Body of pancreas (tissue), 4 donors: ENCODE measurements at places on chromosomes 2 and 18.

GRCh38 chr2:111171337-111171930 is 50.7 kb downstream of the BCL2L11 start:
- DNase-seq, result no peak

GRCh38 chr2:237042101-237042500 is 43.6 kb upstream of the COPS8 start:
- DNase-seq, result no peak

- DNase-seq, result no peak
These were observed 9.5 kb upstream of the KLHL29 start for GRCh38 chr2:23375448-23375847.

DNA sequence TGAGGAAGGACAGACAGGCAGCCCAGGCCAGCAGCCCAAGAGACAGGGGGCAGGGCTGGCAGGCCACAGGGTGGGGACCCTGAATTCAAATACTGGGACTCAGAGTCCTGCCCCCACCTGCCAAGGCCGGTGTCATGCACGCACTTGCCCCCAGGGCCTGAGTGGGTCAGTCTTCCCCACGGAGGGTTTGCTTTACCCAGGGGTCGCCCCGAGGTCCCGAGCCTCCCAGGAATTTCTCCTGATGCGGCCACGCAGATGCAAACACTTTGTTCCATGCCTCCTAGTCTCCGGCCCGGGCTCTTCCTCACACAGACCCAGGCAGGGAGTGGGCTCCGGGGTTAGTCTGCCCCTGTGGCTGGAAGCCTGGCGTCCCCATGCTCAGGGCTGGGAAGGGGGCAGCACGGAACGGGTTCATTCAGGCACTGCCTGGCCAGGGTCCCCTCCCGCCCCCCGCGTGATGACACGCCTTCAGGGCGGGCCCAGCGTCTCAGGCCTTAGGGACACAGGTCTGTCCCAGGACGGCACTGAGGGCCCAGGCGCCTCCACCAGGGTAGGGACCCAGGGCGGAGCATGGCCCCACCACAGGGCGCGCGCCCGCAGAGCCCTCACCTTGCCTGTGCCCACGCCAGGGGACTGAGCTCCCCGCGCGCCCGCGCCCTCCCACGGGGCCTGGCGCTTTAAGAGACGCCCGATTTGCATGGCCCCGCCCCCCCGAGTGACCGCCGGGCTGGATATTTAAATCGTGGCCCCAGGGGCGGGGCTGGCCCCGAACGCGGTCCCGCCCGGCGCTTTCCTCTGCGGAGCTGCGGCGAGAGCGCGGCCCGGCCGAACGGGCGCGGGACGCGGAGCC is at the start of gene SNED1:
Gene SNED1, plus strand, starts transcription at position 763 of the 850 bp plus-strand sequence. CDS start 220 bp downstream, outside the sequence.
- DNase-seq, result peak; percentile 91

DNA sequence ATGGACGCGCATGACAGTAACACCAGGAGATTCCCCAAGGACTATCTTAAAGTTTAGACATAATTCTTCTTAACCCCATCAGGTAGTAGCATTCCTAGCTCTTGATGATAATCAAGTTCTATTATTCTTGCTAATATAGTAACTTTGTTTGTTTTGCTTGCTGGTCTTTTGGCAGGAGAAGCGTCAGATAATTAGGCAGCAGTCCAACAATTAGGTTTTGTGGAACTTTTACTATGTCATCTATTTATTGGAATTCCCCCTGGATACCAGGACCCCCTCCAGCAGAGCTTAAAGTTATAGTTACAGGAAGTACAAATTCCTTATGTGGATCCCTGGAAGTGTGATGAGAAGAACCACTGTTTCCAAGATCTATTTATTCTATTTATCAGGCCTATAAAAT is 1138.0 kb upstream of the FAM98A start:
- DNase-seq, result no peak

GRCh38 chr2:150491430-150491829 is 4.0 kb upstream of the RND3 start:
- DNase-seq, result no peak

DNA sequence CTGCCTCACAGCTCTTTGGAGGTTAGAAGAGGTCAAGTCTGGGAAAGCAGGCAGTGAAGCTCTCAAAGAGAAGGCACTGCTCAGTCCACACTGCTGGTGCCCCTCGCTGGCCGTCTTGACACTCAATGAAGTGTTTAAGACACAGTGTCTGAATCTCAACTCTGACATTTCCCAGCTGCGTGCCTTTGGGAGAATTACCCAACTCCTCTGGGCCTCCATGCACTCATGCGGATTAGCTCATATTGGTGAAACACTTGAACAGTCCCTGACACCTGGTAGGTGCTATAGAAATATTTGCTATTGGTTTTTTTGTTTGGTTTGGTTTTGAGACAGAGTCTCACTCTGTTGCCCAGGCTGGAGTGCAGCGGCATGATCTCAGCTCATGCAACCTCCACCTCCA is 281.0 kb downstream of the SRBD1 start:
- DNase-seq, result no peak

- DNase-seq, result no peak
These were observed 215.7 kb downstream of the TMEM182 start for GRCh38 chr2:102977426-102978090.

GRCh38 chr18:13615432-13615861 is 110.9 kb downstream of the FAM210A start:
- DNase-seq, result no peak

GRCh38 chr18:4193086-4193485 is 262.0 kb downstream of the DLGAP1 start:
- no peak for DNase-seq

GRCh38 chr2:127950264-127950663 is 64.5 kb upstream of the AMMECR1L start:
- no peak for DNase-seq

- no peak for DNase-seq
These were observed 187.0 kb downstream of the MREG start for GRCh38 chr2:215826376-215826775.

GRCh38 chr2:181203916-181204315 is 223.5 kb downstream of the UBE2E3 start:
- DNase-seq, result no peak

DNA sequence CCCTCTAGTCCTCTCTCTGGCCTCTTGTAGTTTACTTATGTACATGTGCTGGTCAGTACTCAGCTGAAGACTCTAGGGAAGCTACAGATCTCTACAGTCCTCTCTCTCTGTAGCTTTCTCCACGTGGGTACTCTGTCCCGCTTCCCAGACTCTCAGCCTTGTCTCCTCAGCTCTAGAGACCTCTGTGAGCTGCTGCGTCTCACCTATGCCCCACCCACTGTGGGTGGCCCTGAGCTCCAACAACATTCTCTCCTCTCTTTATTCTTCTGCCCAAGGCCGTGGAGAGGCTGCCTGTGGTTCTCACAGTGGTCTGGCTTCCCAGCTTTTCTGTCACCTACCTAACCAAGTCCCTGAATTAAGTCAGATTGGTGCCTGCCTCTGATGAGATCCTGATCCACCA is 33.4 kb downstream of the MFSD6 start:
- no peak for DNase-seq

- DNase-seq, result no peak
These were observed 384.6 kb downstream of the NRXN1 start for GRCh38 chr2:50647381-50647780.

GRCh38 chr18:73724958-73725357 is 422.7 kb downstream of the FBXO15 start:
- no peak for DNase-seq

DNA sequence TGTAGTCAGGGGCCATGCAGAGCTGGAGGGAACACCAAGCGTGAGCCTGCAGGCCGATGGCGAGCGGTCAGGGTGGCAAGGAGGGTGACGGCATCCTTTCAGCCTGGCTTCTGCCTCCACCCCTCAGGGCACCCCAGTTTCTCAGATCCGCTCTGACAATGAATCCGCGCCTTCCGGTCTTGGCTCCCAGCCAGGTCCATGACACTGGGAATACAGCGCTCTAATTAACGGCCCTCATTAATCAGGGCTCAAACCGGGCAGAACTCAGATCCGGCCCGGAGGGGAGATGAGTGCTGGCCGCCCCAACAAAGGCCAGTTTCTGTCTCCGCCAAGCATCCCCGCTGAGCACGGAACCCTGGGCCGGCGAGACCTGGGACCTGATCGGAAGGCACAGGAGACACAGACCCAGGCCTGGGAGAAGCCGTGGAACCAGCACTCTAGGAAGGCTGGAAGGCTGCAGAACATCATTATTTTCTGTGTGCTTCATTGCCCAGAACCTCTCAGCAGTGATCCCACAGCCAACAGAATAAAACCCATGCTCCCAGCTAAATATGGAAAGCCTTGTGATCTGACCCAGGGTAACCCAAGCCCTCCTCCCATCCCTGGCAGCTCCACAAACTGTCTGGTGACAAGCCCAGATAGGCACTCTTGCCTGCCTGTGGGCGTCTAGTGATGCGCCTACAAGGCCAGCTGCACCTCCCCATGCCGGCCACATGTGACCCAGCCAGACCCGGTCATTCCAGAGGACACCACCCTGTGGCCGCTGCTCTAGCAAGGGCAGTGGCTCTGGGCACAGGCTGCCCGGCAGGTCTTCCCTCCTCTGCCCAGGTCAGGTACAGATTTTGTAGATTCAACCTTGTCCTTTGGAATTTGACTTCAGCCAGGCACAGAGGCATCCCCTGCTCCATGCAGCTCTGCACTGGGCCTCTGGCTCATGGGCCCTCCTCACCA is 438.7 kb upstream of the MYT1L start:
- no peak for DNase-seq
